Dermis blood vessel endothelial cell (primary cell): ENCODE measurements at places on chromosomes 4 and X. TPM values are rescaled to one million over a fixed set of nuclear protein-coding genes. Genes with fewer than 3 reads are reported as not detected.

DNA sequence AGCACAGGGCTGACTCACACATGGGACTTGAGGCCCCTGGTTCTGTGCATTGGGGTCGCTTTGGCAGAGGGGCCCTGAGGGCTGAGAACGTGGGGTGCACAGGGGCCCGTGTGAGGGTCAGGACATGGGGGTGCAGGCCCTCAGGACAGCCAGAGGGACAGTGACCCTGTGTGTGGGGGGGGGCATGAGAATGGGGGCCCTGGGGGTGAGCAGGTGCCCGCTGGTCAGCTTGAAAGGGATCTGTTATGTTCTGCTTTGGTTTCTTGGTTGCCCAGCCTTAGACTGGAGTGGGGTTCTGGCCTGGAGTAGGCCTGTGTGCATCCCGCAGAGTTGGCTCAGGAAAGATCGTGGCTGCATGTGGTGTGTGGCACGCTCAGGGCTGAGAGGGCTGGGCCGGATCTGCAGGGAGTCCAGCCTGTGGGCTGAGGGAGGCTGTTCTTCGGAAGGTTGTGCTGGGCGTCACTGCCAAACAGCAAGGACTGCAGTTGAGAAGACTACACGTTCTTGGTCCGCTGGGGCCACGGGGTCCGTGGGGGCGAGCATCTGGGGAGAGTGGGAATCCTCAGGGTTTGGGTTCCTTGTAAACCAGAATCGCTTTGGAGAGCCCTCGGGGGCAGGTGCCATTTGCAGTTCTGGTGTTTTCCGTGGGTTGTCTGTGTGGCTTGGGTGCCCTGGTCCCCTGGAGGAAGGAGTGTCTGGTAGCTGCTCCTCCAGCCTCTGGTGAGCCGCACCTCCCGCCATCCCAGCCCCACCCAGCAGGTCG lies 15.2 kb upstream of the UVSSA start:
- DNase-seq: no peak

DNA sequence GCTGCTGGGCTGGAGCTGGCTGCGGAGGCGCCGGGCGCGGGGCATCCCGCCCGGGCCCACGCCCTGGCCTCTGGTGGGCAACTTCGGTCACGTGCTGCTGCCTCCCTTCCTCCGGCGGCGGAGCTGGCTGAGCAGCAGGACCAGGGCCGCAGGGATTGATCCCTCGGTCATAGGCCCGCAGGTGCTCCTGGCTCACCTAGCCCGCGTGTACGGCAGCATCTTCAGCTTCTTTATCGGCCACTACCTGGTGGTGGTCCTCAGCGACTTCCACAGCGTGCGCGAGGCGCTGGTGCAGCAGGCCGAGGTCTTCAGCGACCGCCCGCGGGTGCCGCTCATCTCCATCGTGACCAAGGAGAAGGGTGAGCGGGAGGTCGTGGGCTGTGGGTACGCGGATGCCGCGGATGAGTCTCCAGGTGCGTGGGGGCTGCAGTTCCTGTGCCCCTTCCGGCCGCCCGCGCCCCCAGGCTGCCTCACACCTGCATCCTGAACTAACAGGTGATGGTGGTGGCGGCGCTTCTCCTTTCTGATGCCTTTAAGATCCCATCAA lies 499 bp downstream of the CYP2U1 start:
- DNase-seq: no peak

GRCh38 chr4:122503214-122503613 lies 46.7 kb upstream of the IL2 start:
- DNase-seq: peak; percentile 53

DNA sequence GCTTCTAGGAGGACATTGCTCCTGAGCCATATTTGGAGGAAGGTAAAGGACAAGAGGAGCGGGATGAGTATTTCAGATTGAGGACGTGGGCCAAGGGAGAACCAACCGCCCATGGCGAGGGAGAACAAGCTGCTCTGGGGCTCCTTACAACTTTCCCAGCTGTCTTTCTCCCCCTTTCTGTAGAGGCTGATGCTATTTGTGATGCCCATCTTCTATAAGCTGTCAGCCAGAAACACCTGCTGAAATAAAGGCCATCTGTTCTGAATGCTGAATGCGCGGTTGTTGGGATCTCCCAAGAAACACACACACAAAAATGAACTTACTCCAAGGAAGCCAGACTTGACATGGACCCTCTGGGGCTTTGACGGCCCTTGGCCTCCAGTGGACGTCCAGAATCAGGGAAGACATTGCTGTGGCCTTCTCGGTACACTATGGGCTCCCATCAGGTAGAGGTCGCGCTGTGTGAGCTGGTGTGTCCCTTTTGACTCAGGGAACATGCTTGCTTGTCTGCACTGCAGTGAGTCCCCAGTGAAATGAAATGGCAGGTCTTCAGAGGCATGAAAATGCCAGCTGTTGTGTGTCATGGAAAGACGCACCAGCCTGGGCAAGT lies 30.9 kb downstream of the RWDD4 start:
- DNase-seq: no peak

GRCh38 chrX:134544135-134544512 lies 84.2 kb downstream of the HPRT1 start:
- DNase-seq: no peak

DNA sequence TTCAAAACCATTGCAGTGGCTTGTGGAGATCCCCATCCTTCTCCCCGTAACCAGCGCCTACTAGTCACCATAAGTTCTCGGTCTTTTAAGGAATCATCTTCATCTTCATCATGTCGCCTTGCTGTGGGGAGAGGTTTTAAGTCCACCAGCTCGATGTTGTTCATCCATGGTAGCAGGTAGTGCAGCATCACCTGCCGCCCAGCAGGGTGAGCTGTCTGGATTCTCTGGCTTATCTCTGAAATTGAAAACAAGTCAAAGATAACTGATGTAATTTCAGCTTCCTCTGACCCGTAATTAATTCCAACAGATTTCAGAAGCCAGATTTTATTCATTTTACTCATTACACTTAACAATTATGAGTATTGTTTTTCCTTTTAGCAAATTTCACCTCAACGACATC lies 67.4 kb downstream of the ZAR1 start:
- DNase-seq: peak; percentile 28

Gene VSIG4
- not detected in 2 replicates for total RNA-seq

DNA sequence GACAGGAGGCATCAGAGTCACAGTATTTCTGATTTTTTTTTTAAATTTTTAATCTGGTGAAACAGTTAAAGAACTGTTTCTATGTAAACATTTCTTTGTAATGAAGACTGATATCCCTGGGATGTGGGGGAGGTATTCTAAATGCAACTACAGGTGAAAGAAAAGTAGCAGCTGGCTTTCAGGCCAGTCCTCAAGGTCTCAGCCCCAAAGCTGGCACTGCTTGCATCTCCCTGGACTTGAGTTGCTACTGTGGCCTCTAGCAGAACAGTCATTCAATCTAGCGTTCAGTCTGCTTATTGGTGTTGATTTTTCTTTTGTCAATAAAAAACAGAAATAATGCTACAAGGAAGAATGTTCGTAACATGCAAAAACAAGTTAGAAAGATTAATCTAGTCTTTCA lies 4.9 kb downstream of the MBNL3 start:
- DNase-seq: no peak

Gene PLA2G12A
- 15.4 and 49.2 TPM in 2 replicates for total RNA-seq

DNA sequence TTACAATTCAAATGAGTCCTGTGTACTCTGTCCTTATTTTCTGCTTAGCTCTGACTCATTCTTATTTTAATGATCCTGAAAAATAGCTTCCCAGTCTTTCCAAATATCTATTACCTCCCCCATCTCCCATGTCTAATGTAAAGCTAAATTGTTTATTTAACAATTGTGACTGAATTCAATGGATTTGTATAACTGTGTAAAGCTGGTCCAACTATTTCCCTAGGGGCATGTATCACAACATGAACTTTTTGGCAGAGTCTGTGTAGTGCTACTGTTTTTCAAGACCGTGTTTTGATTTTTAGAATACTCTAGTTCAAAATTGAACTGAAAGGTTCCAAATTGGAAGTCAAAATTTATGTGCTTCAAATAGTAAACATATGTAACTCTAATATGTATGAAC lies 67.8 kb downstream of the SPCS3 start:
- DNase-seq: no peak

- DNase-seq: no peak
Observed at GRCh38 chrX:57771689-57772088, 91.6 kb upstream of the NLRP2B start.

- no peak for DNase-seq
Observed at GRCh38 chr4:99608417-99608816, 33.8 kb downstream of the MTTP start.

DNA sequence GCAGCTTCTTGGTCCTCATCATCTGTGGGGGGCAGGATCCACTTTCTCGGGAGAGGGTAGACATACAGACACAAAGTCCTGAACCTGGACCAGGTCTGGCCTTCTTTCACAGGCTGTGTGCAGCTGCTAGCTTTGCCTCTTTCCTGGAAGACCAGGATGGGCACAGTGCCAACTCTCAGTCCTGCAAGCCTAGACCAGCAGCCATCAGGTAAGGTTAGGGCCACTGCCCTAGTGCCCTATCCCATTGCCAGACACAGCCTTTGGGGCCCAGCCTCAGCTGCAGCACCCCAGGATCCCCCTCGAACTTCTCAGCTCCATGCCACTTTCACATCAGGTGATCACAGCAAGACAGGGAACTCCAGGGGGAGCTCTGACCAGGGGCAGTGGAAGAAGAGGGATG lies 38.4 kb downstream of the ZNF185 start:
- no peak for DNase-seq

- DNase-seq: no peak
Observed at GRCh38 chrX:24658421-24658820, 11.3 kb upstream of the PCYT1B start.

DNA sequence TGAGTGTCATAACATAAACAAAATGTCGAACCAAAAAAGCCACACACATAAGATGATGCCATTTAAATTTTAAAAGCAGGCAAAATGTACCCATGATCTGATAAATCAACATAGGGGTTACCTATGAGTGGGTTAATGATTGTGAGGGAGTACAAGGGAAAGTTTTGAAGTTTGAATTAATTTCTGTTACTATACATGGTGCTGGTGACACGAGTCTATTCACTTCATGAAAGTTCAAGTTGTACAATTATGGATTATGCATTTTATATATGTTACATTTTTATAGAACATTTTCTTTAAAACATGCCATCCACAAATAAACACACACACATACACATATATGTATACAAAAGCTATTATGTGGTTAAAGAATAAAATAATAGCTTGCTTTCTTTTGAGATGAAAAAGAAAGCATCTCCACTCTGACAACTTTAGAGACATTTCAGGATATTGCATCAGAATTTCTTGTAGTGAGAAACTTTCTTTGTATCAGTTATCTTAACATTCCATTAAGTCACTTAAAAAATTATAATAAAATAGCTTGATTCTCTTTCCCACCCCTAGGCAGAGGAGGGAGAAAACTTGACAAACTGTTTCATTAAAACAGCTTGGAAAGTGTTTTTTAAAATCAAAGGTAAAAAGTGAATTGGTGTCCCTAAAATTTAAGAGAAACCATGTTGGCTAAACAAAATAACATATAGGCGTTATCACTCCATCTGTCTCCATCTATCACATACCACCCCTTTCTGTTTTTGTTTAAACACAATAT lies 891.8 kb upstream of the NDST4 start:
- DNase-seq: no peak

Gene SLIT2
- 0.34 and 0.65 TPM in 2 replicates for total RNA-seq

- DNase-seq: no peak
Observed at GRCh38 chrX:17743913-17744312, 6.6 kb downstream of the SCML1 start.

GRCh38 chr4:80229590-80229989 lies 32.3 kb downstream of the PRDM8 start:
- DNase-seq: no peak

- no peak for DNase-seq
Observed at GRCh38 chr4:188466001-188466400, 326.8 kb downstream of the TRIML1 start.

- DNase-seq: no peak
Observed at GRCh38 chr4:106268786-106269185, 47.2 kb downstream of the TBCK start.

DNA sequence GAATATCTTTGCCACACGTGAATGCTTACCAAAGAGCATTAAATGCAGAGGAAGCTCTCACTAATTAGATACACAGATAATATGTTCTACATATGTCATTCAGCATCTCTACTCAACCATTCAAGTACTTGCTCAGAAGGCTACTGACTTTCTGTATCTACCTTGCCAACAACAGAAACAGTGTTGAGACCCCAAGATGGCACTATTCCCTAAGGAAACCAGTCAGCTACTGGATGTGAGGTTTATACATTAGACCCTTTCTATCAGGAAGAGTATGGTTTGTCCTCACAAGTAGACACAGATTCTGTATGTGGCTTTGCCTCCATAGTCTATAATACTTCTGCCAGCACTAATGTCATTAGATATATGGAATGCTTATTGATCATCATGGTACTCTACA lies 443.9 kb upstream of the INTU start:
- DNase-seq: no peak

- DNase-seq: no peak
Observed at GRCh38 chr4:173765751-173766150, 235.7 kb upstream of the HAND2 start.

DNA sequence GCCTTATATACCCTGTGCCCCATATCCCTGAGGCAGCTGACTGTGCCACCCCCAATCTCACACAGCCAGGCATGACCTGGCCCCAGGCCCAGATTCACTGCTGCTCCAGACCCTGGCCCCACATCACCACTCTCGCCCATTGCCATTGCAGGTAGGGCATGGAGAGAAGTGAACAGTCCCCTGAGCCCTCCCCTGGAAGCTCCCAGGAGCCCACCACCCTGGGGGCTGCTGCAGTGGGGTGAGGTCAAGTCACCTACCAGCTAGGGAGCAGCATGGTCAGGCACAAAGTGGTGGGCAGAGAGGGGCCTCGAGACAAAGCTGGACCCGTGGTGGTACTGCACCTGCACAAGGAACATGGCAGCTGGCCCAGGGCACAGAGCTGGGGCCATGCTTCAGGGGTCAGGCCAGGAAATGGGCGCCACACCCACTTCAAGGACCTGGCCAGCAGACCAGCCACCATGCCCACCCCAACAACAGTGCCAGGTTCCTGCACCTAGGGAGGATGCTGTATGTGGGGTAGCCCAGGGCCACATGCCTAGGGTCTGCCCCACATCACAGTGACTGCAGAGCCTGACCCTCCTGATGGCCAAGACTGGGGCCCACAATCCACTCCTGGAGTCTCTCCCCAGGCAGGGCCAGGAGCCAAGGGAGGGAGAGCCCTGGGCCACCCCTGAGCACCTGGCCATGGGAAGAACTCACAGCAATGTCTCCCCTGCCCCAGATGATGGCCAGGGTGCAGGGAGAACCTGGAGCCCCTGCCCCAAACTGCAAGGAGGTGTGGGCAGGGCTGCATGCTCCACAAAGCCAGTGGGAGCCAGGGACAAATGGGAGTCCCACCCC lies 58.5 kb downstream of the COX18 start:
- DNase-seq: no peak

DNA sequence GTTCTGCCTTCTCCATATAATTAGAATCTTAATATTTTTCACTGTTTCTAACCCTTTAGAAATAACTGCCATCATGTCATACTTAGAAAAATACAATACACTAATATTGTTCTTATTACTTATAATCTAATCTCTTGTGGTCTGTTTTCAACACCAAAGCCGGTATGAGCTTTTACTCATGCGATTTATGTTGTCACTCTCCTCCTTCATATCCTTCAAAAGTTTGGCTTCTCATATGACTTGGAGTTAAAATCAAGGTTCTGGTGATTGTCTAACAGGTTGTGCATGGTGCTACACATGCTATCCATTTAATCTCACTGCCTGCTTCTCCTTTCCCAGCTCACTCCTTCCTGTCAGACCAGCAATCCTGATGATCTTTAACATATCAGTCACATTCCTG lies 1392.9 kb downstream of the ARAP2 start:
- no peak for DNase-seq

Gene FGG
- 0.19 TPM in 1 of 2 replicates, not detected in the other for total RNA-seq
